Effector memory CD4-positive, alpha-beta T cell (primary cell): ENCODE measurements at places on chromosomes 2 and 18.

- no peak for DNase-seq
These were observed 15.6 kb downstream of the KIF3C start for GRCh38 chr2:25966531-25967270.

DNA sequence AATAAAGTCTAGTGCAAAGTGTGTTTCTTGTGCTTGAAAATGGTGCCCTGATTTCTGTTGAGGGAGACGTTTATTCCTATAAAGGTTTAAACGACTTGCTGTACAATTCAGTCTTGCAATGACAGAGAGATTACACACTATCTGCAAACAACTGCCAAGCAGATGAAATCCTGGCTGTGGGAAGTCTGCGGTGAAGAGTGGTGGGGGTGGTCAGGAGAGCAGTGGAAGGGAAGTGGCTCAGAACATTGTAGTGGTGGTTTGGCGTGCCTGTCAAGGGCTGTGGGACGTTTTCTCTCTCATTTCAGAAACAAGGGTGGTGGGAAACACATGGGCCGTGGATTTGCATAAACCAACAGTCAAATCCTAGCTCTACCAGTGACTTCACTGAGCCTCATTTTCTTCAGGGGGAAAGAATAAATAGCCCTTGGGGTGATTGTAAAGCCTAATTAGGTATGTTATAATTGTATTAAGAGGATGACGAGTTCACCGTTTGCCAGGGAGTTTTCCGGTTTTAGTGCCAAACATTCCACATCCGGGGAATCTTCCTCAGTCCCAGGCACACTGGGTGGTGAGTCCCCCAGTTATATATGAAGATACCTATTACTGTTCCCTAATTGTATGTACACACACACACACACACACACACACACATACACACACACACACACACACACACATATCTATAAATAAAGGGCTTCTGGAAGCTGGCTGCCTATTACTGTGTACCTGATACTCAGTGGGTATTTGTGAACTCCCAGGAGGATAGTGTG lies 115.0 kb downstream of the SPTBN1 start:
- DNase-seq, result peak; percentile 60

GRCh38 chr2:146817613-146818012 lies 1027.2 kb upstream of the ACVR2A start:
- DNase-seq, result no peak

- no peak for DNase-seq
These were observed 298.3 kb downstream of the TDRD15 start for GRCh38 chr2:21422050-21422449.

- no peak for DNase-seq
These were observed 87.3 kb downstream of the GLI2 start for GRCh38 chr2:120822933-120823332.

- no peak for DNase-seq
These were observed 16.5 kb downstream of the FBXO15 start for GRCh38 chr18:74131124-74131523.

- no peak for DNase-seq
These were observed 535.3 kb upstream of the SYT4 start for GRCh38 chr18:43812627-43813026.
